ENCODE measurements at places on chromosomes 4 and X.

DNA sequence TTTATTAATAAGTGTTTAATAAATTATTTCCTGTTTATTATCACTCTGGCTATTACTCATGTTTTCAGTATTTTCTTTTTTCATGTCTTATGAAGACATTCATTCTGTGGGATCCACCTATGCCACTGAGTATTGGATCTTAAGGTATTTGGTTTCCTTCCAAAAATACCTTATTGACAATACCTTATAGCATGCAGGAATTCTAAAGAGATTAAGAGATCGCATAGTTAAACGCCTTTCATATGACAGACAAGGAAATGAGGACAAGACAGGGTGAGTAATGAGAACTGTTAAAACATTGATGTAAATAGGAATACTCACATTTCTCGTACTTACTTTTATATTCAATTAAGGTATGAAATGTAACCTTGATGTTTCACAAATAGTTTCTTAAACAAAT, 38.2 kb upstream of the TMPRSS11B start:
- no peak for DNase-seq

- no peak for DNase-seq
Observed at GRCh38 chr4:83964996-83965541, 429.2 kb downstream of the GPAT3 start.

DNA sequence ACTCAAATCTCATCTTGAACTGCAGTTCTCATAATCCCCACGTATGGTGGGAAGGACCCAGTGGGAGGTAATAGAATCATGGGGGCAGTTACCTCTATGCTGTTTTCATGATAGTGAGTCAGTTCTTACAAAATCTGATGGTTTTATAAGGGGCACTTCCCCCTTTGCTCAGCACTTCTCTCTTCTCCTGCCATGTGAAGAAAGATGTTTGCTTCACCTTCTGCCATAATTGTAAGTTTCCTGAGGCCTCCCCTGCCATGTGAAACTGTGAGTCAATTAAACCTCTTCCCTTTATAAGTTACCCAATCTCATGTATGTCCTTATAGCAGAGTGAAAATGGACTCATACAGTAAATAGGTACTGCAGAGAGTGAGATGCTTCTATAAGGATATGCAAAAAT, 1050.6 kb upstream of the GRIA3 start:
- DNase-seq = no peak

DNA sequence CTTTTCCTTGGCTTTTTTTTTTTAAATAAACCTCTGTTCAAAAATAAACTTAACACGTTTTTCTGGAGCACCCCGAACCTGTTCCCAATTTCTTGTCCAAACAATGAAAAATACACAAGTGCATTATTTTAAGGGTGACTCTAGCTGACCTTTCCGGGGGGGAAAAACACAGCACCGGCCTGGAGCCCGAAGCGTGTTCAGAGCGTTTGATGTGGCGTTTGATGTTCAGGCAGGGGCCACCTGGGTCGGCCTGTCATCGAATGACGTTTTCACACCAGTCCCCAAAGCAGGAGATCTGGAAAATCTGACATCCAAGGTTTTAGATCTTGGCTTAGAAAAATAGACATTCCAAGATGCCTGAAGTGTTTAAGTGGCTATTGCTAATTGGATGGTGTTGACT, 282.1 kb downstream of the SHOX start:
- no peak for DNase-seq

GRCh38 chrX:103614999-103615398, 7.2 kb downstream of the TCEAL3 start:
- peak; percentile 12 for DNase-seq

- no peak for DNase-seq
Observed at GRCh38 chrX:134684956-134685355, 26.7 kb upstream of the PLAC1 start.

DNA sequence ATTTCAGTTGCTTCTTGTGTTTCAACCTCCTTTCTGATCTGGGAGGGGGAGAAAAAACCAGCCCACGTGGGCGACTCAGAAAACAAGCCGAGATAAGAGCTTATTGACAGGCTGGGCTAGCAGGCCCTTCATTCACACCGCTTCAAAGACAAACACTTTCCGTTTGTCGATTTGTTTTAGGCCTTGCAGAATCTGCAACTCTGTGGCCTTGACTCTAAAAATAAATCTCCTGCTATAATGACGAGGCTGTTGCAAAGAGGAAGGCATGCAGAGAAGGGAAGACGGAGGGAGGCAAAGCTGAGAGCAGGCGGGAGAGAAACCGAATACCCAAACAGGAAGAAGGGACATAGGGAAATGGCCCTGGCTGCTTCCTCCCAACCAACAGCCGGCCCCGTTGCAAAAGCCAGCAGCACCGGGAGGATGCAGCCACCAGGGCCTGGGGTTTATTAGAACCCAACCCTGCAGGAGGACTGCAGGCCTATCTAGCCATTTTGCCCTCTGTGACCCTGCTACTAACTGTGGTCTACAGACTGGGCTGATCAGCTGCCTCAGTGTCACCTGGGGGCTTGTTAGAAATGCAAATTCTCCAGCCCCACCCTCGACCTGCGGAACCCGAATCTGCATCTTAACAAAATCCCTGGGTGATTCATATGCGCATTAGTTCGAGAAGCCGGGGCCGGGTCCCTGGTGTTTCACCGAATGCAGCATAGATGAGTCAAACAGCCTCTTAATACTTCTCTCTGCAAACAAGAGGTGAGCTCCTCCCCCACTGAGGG, 325.5 kb downstream of the BCOR start:
- DNase-seq = no peak

DNA sequence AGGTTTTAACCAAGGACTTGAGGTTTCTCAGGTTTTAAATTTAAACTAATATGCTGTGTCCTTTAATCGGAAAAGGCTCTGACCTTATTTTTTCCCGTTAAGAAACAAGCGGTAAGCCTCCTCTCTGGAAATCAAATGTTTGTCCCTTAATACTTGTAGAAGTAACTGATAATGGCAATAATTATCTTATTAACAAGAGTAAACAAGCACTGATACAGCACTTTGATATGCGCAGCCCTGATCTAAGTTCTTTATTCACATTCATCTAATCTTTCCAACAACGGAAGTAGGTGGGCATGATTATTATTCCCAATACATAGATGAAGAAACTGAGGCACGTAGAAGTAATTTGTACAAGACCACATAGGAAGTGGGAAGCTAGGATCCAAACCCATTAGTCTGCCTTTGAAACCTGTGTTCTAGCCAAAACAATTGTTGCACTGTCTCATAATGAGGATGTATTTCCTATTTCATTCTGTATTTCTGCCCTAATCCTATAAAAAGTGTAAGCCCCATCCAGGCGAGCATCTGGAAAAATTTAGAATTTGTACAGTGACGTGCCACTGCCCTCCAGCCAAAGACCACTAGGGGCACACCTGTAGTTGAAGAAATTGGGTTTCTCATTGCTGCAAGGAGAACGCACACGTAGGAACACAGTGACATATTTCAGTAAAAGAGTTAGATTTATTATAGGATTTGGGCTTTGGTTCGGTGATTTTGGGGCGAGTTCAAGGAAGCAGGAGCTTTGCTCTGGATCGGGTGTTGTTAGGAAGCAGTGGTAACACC, 606 bp downstream of the CXorf58 start:
- DNase-seq = no peak

- DNase-seq = no peak
Observed at GRCh38 chr4:30953799-30954198, 233.6 kb downstream of the PCDH7 start.

- no peak for DNase-seq
Observed at GRCh38 chr4:45467157-45467556, 656.7 kb downstream of the GABRG1 start.

GRCh38 chrX:46444011-46444410, 101.2 kb downstream of the ZNF674 start:
- peak; percentile 31 for DNase-seq

GRCh38 chr4:83124111-83124780, 9.7 kb upstream of the PLAC8 start:
- no peak for DNase-seq

DNA sequence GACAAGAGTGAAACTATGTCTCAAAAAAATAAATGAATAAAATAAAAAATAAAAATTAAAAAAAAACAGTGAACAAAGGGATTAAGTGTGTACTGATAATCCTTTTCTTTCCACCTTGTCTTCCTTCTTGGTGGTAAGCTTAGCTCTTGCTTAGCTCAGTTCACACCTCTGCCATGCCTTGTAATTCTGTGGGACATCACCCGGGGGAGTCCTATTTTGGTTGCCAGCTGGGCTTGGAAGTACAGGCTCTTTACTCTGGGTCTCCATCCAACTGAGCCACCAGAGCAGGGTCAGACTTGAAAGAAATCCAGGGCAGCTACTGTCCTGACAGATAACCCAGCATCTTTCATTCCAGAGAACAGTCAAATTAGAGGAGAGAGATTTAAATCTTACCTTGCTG, 204.2 kb upstream of the TEX13A start:
- DNase-seq = no peak

DNA sequence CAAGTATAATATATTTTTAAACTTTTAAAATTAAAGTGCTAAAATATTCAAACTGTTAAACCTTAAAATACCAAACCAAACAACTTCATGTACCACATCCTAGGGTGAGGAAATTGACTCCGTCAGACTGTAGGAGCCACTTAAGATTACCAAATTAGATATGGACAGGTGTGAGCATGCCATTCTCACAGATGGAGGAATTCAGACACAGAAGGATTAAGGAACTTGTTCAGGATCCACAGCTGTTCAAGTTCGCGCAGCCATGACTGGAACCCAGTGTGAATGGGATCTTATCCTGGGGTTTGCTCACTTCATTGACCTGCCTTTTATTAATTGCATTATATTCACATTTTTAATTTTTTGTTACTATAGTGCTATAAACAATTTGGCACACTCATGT, 224.9 kb upstream of the PCDH7 start:
- DNase-seq = no peak

DNA sequence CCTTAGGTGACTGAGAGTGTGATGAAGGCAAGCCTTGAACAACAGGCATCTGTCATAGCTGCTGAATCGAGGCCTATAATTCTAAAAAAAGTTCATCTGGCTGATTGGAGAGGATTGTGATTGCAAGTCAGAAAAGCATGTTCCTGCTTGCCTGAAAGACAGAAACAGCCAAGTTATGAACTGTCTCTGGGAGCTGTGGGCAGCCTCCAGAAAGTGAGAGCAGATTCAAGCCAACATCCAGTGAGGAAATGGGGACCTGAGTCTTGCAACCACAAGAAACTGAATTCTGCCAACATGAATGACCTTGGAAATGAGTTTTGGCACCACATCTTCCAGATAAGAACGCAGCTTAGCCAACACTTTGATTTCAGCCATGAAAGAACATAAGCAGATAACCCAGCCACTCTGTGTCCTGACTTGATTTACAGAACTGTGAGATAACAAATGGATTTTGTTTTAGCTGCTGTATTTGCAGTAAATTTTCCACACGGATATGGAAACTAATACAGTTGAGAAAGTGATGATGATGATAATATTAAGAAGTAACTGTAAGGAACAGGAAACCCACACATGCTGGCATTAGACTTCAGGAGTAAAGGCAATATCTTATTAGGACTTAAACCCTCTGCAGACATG, 240.3 kb upstream of the NDST3 start:
- DNase-seq = no peak

DNA sequence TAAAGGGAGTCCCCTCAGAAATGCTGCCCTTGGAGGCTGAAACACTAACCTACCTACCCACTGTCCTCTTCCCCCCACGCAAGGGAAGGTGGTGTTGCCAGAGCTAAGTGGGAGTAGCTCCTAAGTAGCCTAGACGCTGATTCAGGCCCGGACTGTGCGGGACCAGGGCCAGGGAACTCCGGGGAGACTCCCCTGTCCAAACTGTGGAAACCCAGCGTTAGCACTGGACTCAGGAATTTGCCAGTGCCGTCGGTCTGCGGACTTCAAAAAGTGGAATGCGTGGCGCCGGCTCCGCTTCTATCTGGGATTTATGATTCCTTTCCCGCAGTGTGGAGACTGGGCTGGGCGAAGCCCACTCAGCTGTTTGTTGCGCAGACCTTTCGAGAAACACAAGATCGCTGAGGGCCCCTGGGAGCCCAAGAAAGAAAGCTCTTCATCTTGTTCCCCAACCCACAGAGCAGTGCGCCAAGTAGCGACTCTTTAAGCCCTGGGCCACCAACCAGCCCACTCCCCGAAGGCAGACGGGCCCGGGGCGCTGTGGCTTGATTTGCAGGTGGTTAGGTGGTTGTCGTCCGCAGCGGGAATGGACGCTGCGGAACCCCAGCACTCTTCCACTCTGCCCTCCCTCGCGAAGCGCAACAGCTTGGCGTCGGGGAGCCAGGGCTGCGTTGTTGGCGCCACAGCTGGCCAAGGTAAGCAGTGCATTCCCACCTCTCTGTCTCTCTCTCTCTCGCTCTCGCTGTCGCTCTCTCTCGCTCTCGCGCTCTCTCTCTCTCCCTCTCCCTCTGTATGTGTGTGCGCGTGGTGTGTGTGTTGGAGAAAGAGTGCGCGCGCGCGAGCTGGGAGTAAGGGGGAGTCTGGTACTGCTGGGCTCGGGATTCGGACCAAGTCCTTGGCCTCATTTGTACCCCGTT, 2.0 kb downstream of the TMEM255A start:
- DNase-seq = no peak

GRCh38 chr4:145928748-145929147, 9.9 kb downstream of the ZNF827 start:
- no peak for DNase-seq

DNA sequence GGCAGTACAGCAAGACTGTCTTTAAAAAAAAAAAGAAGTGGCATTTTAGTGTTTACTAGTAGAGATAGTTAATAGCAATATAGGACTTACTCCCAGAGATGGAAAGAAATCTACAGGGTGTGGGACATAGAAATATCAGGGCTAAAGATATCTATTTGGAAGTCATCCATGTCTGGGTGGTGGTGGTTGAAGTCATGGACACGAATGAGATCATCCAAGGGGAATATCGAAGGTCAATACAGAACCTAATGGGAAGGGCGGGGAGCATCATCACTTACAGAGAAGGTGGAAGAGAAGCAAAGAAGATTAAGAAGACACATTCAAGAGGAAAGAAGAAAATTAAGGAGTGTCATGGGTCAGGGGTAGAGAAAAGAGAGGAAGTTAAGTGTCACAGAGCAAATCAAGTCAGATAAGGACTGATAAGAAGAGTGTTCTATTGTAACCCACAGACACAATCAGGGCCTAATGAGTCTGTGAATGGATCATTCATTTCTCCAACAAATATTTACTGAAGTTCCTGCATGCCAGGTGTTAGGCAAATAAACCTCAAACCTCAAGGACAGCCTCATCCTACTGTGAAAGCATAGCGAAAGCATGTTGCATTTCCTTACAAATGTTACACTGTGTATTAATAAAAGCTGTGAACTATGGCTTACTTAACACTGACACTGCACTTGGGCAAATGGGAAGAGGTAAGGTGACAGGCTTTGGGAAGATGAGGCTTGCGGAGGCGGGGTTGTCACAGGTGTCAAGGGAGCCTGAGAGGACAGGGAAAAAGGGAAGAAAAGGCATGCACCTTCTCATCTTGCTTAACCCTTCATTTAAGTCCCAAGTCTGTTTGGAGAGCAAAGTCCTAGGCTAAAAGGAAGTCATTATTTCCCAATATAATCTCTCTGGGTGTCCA, 65.3 kb downstream of the ELOVL6 start:
- DNase-seq = no peak
